ENCODE measurements at places on chromosomes 11 and 22.

DNA sequence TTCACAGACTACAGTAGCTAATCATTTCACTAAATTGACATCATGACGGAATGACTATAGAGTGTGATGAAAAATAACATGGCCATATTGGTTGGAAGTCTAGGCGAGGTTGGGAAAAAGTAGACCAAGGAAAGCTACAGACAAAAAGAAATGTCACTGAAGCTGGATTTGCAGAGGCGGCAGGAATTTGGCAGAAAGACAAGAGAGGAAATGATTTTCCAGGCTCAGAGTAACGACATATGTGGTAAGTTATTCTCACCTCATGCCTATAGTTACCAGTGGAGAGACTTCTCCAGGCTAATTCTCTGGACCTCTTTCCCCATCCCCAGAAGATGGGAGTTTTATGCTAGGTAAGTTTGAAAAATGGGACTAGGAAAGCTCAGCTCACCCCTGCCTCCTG, 1005.8 kb upstream of the CCDC90B start:
- no peak for DNase-seq

GRCh38 chr22:41517172-41518047, 26.9 kb downstream of the POLR3H start:
- no peak for DNase-seq

DNA sequence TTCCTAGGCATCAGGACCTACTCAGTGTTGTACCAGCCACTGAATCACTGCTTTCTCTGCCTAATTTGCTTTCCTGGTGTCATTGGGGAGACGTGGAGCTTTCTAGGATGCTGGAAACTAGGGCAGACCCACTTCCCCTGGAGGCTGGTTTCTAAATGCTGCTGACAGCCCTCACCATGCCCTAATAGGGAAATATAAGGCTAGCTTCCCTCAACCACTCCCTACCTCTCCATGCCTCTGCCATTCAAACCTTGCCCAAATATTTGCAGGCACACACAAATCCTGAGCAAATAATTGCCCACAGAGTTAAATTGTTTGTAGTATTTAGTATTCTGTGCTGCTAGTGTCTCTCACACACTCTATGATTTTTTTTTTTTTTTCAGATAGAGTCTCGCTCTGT, 310.2 kb downstream of the DDX10 start:
- no peak for DNase-seq

- peak; percentile 41 for DNase-seq
Measured at GRCh38 chr11:70901951-70902521, 350.3 kb downstream of the SHANK2 start.

GRCh38 chr11:102810950-102811660, 13.1 kb upstream of the MMP1 start:
- DNase-seq: no peak

- no peak for DNase-seq
Measured at GRCh38 chr11:5007561-5007960, 12.9 kb downstream of the OR51L1 start.

GRCh38 chr11:104146421-104146820, 17.5 kb downstream of the PDGFD start:
- no peak for DNase-seq

- DNase-seq: no peak
Measured at GRCh38 chr11:8686325-8686724, 3.7 kb downstream of the RPL27A start.

- DNase-seq: no peak
Measured at GRCh38 chr11:118763041-118763440, 27.9 kb downstream of the DDX6 start.

DNA sequence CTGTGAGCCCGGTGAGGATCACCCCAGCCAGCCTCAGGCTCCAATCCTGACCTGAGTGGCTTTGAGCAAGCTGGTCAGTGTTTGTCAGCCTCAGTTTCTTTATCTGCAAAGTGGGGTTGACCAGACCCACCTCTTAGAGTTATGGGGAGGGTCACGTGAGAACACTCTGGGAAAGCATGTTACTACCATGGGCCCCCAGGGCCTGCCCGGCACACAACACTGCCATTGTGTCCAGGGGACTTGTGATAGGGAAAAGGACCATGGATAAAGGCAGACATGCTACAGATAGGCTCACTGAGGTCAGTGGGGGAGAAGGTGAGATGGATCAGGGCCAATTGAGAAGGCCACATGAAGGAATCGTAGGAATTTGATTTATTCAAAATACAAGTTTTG, 32.1 kb upstream of the SUSD2 start:
- no peak for DNase-seq
